Brain microvascular endothelial cell (primary cell): ENCODE measurements at places on chromosomes 6 and 20.

- DNase-seq = no peak
Measured at GRCh38 chr6:16058201-16058928, 70.5 kb upstream of the MYLIP start.

- no peak for DNase-seq
Measured at GRCh38 chr6:137749696-137750211, 117.3 kb upstream of the TNFAIP3 start.

- DNase-seq = peak; percentile 88
Measured at GRCh38 chr6:28940858-28941683, 17.3 kb upstream of the TRIM27 start.

DNA sequence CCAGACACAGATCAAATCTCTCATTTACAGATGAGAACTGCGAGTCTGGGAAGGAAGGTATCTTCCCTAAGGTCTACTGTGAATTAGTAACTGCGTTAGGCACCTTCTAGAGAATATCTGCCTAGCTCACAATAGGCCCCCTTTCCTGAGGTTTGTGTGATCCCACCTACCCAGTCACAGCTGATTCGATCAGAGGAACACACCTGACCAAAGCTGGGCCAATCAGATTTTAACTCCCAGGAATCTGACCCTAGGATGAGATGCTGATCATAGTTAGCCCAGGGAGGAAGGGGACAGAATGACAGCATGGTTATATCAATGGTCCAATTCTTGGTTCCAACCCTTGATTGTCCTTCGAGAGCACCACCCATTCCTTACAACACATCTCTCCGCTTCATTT lies 7.4 kb upstream of the CCDC167 start:
- DNase-seq = no peak

- no peak for DNase-seq
Measured at GRCh38 chr6:35141007-35141655, at the start of gene TCP11. TCP11 (minus strand) TSS chr6:35141339; CDS start chr6:35140870, 469 bp downstream.

GRCh38 chr6:13195803-13196202 lies 132.5 kb downstream of the TBC1D7 start:
- no peak for DNase-seq

- DNase-seq = peak; percentile 34
Measured at GRCh38 chr6:235763-236360, 56.4 kb upstream of the DUSP22 start.

DNA sequence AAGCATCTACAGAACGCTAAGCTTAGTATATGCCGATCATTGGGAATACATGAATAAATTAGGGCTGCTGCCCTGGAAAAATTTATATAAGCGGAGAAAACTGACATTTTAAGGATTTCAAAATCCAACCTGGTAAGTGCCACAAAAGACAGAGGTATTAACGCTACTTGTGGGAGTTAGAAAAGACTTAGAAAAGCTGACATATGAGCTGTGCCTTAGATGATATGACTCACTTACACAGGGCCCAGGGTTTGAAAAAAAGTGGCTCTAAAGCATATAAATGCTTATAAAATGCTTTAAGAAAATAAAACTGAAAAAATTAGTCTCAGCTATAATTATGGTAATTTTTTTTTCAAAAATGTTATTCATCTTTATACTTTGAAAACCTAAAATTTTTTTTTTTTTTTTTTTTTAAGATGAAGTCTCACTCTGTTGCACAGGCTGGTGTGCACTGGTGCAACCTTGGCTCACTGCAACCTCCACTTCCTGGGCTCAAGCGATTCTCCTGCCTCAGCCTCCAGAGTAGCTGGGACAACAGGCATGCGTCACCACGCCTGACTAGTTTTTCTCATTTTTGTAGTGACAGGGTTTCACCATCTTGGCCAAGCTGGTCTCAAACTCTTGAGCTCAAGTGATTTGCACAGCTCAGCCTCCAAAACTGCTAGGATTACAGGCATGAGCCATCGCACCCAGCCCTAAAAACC lies 25.7 kb downstream of the EPB41L2 start:
- no peak for DNase-seq

DNA sequence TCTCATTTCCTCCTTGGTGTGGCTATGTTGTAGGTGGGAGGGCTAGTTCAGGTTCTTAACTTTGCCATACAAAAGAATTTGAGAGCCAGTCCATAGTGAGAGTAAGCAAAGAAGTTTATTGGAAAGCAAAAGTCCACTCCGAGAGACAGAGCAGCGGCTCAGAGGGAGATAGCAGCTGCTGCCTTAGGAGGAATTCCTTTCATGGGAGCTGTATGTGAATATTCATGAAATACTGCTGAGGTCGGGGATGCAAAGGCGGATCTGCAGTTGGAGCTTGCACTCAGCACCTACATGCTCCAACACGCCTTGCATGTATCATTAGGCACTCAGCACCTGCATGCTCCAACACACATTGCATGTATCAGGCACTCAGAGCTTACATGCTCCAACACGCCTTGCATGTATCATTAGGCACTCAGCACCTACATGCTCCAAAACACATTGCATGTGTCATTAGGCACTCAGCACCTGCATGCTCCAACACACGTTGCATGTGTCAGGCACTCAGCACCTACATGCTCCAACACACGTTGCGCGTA lies 54.9 kb downstream of the CDH4 start:
- DNase-seq = no peak

DNA sequence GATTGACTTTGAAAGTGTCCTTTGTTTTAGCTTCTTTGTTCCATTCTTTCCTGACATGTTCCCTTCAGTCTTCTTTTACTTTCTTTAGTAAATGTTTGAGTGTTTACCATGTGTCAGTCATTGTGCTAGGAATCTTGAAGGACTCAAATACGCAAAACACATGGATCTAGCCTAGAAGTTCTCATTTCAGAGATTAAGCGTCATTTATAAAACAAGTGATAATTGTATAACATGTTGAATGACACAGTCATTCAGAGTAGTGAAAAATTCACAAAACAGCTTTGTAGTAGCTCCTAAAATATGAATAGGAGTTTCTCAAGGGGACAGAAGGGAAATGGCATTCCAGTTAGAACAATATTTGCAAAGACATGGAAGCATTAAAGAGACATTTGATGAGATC lies 66.9 kb downstream of the MACROD2 start:
- DNase-seq = no peak

DNA sequence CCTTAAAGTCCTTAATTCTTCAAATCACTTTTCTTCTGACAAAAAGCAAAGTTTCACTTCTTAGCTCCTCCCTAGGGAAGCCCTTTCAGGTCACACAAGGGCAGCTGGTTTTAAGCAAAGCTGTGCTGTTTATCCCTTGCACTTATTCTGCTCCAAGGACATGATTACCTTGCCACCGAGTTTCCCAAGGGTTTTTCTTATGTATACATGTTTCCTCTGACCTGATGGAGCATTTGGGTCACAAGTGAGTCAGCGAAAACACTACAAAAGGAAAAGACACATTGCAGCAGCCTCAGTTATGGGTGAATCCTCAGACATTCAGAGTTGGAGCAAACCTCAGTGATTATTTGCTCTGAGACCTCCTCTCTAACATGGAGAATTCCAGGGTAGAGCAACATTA lies 26.6 kb upstream of the ILRUN start:
- peak; percentile 32 for DNase-seq

- peak; percentile 87 for DNase-seq
Measured at GRCh38 chr6:125363039-125363823, 61.5 kb upstream of the HDDC2 start.

- peak; percentile 72 for DNase-seq
Measured at GRCh38 chr6:16331384-16332174, 93.2 kb downstream of the GMPR start.

DNA sequence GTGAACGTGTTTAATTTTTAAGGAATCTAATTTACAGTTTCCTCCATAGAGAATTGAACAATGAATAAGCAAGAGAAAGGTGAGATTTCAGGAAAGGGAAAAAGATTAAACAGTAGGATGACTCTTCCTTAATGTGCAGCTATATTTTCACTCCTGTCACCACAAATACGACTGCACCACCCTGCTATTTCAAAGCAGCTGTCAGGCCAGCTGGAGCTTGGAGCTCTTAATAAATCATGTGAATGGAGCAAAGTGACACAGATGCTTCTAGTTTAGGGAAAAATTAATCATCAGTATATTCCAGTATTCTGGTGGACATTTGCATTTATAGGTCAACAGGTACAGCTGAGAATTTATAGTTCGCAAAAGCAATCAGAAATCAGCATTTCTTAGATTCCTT lies 56.5 kb upstream of the PKIB start:
- no peak for DNase-seq

DNA sequence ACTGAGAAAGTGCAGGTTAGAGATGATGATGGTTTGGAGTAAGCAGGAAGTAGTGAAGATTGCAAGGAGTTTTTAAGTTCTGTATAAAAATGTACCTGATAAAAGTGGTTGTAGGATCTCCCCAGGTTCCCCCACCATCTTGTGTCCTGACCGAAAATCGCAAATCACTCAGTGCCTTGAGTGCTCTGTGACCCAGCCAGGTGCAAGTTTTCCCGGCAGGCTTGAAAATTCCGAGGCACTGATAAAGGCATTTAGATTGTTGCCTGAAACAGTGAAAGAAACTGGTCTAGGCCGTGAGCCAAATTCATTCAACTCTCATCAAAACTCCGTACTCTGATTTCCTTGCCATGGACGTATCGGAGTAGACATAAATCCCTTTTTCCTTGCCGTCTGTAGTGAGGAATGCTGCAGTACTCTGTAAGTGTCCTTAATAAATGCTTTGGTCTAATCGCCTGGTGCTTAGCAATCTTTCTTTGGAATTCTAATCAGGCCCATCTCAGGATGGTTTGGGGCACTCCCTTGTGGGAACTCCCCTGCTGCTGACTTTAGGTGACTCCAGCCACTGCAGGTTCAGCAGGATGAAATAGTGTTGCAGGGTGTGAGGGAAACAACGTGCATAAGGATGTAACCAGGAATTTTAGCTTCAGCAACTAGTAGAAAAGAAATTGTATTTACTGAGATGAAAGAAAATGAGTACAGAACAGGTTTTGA lies 1199.8 kb upstream of the MAP3K7 start:
- DNase-seq = no peak

DNA sequence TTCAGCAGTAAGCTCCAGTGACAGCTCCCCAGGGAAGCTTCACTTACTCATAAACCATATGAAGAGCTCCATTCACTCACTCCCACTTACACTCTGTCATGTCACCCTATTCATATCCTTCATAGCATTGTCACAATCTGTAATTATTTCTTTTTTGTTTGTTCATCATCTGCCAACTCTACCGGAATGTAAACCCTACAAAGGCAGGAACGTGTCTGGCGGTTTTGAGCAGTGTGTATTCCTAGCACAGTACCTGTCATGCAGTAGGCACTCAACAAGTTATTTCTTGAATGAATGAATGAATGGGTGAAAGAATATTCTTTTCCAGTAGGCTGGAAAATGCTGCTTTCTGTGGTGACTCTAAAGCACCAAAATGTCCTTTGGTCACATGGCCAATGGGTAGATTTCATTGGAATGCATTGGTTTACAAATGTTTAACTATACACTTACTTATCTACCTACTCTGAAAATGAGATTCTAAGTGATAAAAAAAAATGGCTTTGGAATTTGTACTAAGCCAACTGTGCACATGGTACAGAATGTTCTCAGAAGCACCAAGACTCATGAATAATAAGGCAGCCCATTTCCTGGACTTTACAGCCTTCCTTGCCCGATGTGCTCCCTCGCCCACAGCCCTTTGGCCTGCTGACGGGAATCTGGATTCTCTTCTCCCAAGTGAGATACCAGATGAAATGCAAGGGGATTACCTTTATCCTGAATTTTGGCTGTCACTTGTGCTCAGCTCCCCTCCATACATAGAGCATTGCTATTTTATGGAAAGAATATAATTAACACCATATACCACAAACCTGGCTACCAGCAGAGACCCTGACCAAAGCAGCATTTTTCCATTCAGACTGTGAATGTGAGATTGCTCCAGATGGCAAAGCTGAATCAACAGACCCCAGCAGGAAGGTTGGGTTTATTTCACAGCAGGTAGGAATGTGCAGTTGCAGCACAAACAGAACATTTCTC lies 273.3 kb downstream of the ALDH8A1 start:
- peak; percentile 33 for DNase-seq

GRCh38 chr6:157454762-157455714 lies 74.0 kb downstream of the ZDHHC14 start:
- DNase-seq = no peak

DNA sequence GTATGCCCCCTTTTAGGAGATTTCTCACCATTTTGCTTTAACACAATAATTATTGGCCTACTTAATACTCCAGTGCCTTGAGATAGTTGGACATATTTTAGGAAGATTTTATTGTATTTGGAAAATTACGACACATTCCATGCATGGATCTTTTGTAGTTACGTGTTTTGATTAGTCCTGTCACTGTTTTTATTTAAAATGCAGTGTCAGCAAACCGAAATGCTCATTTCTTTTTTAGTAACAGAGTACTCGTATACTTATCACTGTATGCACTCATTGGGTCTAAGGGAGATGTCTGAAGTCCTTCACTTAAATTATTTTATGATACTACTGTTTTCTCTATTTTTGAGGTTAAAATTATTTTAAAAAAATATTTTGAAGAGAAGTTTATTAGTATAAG lies 153.8 kb downstream of the QKI start:
- no peak for DNase-seq

DNA sequence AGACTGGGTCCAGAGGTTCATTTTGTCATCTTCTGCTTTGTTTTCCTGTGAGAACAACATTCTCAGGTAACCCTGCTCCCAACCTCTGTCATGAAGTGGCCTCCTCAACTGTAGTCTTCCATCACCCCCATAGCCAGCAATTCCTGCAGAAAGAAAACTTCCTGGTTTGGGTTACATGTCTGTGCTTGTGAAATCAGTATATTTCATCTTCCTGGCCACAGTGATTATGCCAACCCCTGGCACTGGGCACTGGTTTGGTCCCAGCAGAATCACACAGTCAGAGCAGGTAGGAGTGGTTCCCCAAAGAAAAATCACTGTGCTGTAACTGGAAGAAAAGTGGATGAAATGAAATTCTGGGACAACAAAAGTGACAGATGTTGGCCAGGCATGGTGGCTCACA lies 52.5 kb downstream of the CRYBG1 start:
- no peak for DNase-seq

DNA sequence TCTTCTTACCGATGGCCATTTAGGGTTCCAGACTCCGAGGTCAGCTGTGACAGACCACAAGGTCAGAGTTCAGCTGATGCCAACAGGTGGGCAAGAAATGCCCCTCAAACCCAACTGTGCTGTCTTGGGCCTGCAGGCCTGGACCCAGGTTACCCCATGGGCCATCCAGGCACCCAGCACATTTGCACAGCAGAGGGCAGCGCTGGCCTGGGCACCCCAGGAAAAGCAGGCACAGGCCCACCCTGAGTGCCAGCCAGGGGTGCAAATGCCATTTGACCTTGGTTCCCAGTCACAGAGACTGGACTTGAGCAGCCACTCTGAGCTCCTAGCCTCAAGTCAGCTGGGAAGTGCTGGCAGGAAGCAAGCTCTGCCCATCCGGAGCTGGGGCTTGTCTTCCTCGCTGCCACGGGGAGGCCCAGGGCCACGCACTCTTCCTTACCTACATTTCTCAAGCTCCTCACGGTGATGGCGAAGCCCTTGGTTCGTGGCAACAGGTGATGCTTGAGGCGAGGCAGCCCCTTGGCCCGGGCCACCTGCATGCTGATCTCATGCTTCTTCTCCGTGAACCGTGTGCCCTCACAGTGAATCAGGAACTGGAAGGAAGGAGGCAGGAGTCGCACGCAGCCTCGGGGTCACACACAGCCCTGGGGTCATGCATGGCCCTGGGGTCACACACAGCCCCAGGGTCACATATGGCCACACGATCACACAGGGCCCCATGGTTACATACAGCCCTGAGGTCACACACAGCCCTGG lies 120.8 kb downstream of the AGPAT4 start:
- DNase-seq = no peak
